NCI-H2171 treated with DMSO at 0.1 percent for 48 hours (cell line): ENCODE measurements at places on chromosomes 3 and 15.

DNA sequence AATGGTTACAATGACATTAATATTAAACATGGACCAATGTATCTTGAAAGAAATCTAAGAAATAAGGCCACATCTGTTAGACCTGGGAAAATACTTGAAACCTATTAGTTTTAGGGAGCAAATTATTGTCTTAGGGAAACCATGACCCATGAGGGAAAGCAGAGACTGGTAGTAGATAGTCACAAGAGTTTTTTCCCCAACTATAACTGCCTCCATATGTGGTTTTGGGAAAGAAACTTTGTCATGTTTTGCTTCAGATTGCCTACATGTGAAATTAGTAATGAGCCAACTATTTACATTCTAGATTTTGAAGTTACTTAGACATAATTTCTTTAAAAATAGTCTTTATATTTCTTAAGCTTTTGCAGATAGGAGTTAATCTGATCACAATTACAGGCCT lies 474.9 kb downstream of the ROBO2 start:
- DNase-seq = no peak

- DNase-seq = no peak
Observed at GRCh38 chr15:93341164-93341563, 252.2 kb upstream of the RGMA start.

GRCh38 chr3:173007079-173007723 lies 133.8 kb downstream of the SPATA16 start:
- DNase-seq = no peak

- DNase-seq = no peak
Observed at GRCh38 chr3:135760581-135760980, 204.9 kb upstream of the PPP2R3A start.

GRCh38 chr3:33438284-33438668 lies 1.9 kb downstream of the UBP1 start:
- DNase-seq = no peak

DNA sequence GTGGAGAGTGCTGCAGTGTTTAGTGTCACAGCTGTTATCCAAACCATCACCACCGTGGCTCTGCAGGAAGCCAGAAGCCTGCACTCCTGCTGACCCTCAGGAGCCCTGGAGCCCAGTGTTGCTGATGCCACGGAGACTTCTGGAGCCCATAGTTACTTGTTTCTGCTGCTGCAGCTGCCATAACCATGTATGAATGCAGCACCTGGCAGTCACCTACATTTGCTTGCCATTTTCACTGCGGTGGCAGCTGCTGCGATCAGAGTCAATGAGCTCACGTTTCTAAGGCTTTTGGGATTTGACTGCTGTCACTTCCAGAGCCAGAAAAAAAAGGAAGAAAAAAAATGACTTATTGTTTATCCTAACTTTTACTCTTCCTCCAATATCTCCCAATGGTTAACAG lies 299.2 kb upstream of the THRB start:
- peak; percentile 85 for DNase-seq

GRCh38 chr15:98853161-98853560 lies 154.4 kb downstream of the PGPEP1L start:
- peak; percentile 91 for DNase-seq

- no peak for DNase-seq
Observed at GRCh38 chr3:71530903-71531530, 52.5 kb downstream of the FOXP1 start.

- DNase-seq = no peak
Observed at GRCh38 chr3:3027976-3028567, 82.1 kb downstream of the IL5RA start.

GRCh38 chr3:130529486-130530215 lies 12.7 kb downstream of the COL6A6 start:
- DNase-seq = no peak

GRCh38 chr15:44712346-44713005 lies 1.2 kb downstream of the B2M start:
- DNase-seq = peak; percentile 5

GRCh38 chr15:69025320-69025719 lies 10.8 kb downstream of the NOX5 start:
- DNase-seq = no peak

- no peak for DNase-seq
Observed at GRCh38 chr15:71891026-71891425, 80.7 kb downstream of the NR2E3 start.

- DNase-seq = peak; percentile 21
Observed at GRCh38 chr3:43765521-43765971, 74.8 kb downstream of the ABHD5 start.

DNA sequence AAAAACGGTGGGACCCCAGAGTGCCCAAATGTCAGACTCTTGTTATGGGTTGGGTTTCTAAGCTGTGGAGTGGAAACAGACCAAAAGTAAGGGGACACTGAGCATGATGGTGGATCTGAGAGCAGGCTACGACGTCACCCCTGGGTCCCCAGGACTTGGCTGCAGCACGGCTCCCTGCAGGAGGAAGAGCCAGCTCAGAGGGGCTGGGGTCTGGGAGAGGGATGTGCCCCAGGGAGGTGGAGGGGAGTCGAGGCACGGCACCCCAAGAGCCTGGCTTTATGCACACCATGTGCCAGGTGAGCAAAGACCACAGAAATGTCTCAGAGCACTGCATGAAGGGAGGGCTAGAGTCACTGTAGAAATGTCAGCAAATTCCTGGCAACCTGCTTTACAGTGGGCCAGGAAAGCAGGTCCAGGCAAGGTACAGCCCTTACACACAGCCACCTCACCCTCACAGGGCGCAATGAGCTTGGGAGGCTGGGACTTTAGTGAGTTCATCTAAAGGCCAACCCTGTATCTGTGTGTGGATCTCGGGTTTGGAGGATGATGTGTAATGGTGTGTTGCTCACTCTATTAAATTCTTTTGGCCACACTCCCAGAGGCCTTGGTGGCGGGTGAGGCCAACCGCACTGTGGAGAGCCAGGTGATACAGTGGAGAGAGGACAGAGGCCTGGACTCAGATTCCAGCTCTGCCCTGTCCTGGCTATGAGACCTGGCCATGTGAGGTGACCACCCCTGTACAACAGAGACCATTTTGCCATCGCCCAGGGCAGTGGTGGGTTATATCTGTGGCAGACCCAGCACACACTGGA lies 14.1 kb downstream of the CTSH start:
- no peak for DNase-seq

DNA sequence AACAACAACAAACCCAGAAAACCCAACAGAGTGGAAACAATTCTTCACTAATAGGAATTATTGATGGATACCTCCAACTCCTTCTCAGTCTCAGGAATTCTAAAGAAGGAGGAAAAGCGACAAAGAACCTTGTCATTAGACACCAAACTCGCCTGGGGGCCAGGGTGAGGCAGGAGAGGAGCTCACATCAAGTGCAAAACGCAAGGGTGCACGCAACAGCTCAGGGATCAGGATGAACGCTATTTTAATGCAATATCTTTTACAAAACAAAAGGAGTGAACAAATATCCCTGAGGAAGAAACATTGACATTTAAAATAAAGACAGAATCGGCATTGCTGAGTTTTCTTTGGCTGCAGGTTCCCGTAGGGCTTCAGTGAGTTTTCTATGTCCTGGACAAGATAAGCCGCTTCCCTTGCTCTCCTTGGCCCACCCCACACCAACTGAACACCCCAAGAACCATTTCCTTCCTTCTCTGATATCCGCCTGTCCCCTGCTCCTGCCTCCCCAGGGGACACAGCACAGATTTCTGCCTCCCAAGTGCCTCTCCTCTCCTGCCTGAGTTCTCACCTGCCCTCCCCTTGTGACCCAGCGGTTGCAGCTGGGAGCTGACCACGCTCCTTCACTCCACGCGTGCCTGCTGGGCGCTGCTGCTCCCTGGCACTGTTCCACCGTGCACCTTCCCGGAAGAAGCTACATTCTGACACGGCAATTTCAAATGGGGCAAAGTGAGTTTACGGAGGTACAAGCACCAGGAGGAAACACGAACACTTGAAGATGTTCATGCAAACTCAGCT lies 63.0 kb downstream of the ATP10A start:
- no peak for DNase-seq

DNA sequence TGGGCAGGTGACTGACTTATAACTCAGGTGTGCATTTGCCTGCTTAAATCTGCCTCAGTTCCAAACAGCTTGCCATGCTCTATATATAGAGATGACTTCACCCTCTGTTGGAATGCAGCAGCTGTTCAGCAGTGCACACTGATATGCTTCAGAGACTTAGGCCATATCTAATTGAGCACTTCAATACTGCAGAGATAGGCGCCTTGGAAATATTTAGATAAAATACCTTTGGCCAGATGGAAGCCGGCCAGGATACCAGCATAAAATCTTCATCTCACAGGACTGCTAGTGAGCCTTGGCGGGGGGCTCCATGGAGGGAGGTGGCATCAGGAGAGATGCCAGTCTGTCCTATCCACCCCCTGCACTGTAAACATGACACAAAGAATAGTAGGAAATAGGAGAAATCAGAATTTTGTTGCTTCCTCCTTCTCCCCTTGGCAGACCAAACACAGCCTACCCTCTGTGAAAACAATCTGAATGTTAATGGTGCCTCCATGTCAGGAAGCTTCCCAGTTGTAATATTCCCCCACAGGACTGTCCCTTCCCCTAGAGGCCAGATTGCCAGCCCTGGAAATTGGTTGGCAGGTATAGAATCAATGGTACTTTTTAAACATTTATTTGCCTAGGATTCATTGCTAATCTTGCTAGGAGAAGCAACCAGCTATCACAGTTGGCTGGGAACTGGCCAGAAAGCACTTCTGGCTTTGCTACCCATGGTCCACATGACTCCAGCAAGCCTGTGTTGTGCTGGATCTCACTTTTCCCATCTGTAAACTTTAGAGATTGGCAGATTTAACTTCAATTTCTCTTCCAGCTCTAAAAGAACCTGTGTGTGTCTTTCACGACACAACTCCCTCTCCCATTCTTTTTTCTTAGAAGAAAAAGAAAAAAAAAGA lies 215.5 kb upstream of the KCNMB2 start:
- DNase-seq = peak; percentile 92

GRCh38 chr3:42667096-42667522 lies 13.6 kb downstream of the ZBTB47 start:
- no peak for DNase-seq

GRCh38 chr15:76996076-76996525 lies 1.2 kb downstream of the PSTPIP1 start:
- DNase-seq = no peak

GRCh38 chr15:95175914-95176658 lies 944.7 kb downstream of the MCTP2 start:
- no peak for DNase-seq

DNA sequence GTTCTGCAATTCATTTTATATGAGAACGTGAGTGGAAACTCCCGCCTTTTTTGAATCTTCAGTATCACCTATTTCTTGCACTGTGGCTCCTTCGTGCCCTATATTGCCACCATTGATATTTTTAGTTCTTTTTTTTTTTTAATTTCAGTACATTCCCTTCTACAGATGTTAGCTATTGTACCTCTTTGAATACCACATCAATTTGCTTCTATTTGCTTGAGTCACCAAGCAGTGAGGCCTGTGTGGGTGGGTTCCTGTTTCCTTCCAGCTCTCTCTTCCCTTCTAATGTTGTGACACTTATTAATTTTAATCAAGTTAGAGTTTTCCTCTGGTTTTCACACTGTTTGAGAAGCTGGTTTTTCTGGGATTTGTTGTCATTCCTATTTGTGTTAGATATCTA lies 8.7 kb downstream of the HACD2 start:
- no peak for DNase-seq

GRCh38 chr3:134374791-134375581 lies 739 bp upstream of the AMOTL2 start:
- DNase-seq = peak; percentile 45

DNA sequence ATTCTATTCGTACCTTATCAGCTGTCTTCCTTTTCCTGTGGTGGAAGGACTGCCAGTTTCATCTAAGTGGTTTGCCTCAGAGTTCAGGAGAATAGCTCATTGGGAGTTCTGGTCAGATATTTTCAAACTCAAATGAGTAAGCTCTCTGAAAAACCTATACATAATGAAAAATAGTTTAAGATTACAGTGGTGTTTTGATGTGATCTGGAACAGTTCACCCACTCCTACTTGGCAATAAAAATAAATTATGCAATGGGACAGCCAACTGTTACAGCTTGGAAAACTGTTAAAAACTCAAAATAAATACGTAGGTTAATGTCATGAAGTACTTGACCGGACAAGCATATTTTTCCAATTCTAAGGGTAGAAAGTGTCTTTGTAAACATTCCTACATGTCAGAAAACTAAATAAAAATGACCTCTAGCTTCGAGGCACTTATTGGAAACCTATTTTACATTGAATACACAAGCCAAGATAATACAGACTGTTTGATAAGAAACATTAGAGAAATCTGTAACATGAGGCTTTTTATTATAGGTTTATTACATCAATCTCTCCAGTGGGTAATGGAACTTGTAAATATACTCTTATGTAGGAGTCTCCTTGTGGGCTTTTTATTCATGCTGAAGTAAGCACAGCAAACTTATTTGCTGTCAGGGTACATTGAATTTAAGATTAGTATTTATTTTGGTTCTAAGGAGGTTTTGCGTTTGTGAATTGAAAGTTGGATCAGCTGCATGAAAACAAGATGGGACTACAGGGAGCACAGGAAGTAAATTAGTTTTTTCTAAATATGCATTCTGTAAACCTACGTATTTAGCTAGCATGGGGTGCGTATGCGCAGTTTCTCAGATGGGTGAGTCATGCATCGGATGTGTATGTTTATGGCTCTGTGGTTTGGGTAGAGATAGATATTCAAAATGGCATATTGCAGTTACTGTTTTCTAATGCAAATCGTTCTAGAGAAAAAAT lies 453.1 kb downstream of the IL5RA start:
- no peak for DNase-seq

- no peak for DNase-seq
Observed at GRCh38 chr15:95830281-95830680, 500.2 kb upstream of the NR2F2 start.

GRCh38 chr3:166799-167198 lies 29.8 kb upstream of the CHL1 start:
- no peak for DNase-seq

GRCh38 chr15:99331381-99331780 lies 80.1 kb downstream of the LRRC28 start:
- DNase-seq = no peak

GRCh38 chr3:43206105-43206504 lies 80.2 kb upstream of the SNRK start:
- no peak for DNase-seq

DNA sequence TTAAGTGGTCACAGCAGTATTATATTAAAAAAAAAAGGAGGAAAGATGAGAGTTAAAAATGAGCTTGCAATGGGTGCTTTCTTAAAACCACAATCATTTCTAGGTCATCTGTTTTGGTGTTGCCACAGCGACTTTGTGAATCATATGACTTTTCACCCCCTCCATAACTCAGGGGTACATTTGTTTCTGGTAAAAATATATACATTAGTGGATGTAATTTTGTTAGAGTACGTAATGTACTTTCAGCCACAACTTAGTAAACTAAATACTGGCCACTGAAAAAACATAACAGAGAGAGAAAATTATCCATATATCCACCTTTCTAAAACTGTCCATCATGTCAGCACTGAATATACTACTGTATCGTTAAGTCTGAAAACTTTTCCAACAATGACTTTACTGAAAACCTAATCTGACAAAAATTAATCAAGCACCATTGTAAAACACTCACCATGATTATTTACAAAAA lies 3.4 kb downstream of the ANKRD28 start:
- DNase-seq = no peak
